ENCODE measurements at places on chromosomes 11 and 22.

DNA sequence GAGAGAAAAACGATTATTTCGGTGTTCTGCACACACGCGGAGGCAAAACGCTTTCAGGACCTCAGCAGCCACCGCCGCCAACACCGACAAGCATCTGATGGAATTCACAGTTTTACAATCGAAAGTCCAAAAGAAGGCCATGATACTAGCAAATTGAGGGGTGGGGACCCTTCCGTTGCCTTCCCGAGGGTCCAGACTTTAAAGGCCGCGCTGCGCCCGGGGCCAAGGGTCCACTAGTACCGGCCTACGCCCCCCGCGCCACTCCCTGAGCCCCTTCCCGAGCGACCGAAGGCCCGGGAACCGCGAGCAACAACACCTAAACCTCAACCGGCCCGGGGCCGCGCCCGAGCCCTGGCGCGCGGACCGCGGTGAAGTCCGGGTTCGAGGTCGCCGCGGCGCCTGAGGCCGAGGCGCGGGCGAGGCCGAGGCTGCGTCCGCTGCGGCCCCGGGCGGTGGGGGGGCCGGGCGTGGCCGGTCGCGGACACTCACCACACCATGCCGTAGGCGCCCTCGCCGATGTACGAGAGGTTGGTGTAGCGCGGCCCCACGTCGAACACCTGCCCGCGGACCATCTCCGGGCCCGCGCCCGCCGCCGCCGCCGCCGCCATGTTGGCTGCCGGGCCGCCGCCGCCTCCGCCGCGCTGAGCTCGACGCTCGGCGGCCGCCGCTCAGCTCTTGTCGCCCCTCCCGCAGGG, 465 bp downstream of the MAPK1 start:
- DNase-seq, result no peak

DNA sequence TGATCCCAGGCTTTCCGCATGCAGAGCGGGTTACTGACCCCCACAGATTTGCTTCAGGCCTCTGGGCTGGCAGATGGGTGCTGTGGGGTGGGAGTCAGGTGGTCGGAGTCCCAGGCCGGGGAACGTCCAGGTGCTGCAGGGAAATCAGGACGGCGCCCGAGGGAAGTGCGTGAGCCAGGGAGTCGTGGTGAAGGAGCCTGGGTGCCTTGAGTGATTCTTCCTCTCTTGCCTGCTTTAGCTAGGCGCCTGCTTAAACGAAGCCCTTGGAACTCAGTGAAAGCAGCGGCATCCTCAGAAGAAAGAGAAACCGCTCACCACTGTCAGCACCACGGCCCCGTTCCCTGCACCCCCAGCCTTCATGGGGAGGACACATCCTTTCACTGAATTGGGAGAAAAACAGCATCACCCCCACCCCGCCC, 455.6 kb downstream of the BRD1 start:
- DNase-seq, result no peak

DNA sequence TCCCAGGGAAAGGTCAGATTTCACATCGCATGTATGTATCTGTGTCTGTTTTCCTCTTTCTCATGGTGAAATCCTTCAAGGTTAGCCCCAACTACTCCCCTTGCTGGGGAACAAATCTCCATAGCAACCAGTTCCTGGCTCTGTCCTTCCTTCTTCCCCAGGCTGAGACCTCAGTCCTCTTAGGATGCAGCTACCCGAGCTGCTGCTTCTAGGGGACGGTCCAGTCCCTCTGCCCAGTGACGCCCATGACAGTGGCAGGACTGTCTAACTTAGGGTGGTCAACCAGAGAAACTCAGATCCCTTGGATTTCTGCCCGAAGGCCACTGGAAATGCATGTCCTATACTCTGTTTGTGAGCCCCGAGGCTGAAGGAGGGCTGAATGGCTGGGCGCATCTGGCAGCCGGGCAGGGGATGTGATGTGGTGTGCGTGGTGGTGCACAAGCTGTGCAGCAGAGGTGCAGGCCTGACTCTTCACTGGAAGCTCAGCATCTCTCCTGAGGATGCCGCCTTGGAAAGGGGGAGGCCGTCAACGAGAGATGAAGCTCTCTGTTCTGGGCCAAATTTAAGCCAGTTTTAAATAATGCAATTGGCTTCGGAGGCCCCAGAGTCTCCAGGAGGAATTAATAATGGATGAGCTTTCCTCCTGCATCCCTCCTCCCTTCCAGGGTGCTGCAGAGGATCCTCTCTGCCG, 118.7 kb upstream of the B3GAT1 start:
- no peak for DNase-seq

DNA sequence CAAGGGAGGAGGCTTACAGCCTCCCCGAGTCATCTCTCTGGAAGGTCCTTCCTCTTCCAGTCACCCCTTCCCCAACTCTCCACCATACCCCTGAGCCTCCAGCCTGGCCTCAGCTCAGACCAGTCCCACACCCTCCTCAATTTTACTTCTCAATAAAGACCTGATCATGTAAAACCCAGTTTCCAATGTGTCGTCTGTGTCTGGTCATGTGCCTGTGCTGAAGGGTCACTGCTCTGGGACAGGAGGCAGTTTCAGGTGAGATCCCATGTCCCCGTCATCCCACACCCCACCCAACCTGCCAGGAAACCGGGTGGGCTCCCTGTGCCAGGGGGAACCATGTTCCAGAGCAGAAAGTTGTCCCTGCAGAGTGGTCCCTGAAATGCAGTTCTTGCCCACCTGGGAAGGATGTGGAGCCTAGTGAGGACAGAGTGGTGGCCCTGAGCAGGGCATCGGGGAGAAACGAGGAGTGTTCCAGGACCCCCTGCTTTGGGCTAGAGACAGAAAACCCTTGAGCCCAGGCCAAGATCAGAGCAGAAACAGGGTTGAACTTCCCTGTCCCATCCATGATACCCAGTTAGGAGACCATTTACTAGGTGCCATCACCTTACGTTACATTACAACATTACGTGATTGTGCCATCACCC, 19.4 kb downstream of the IGLL5 start:
- no peak for DNase-seq

- no peak for DNase-seq
Observed at GRCh38 chr22:30867746-30868662, 100.6 kb downstream of the MORC2 start.

DNA sequence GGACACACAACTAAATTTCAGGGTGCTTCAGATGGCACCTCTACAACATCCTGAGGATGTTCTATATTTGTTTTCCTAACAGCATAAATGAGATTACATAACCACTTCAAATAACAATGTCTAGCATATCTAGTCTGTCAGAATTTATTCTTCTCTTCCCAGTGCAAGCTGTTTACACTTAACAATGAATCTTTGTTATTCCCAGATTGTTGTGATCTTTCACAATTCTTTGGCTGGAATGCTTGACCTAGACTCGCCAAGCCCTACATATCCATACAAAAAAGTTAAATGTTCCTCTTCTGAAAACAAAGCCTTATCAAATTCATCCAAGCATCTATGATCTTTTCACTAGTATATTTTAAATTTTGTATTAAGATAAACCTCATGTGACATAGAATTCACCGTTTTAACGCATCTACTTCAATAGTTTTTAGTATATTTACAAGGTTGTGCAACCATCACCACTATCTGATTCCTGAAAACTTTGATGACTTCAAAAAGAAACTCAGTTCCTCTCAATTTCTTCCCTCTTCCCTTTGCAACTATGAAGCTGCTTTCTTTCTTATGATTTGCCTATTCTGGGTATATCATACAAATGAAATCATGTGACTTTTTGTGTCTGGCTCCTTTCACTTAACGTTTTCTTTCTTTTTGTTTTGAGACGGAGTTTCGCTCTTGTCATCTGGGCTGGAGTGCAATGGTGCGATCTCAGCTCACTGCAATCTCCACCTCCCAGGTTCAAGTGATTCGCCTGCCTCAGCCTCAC, 61.7 kb upstream of the CHRNA10 start:
- DNase-seq, result no peak

DNA sequence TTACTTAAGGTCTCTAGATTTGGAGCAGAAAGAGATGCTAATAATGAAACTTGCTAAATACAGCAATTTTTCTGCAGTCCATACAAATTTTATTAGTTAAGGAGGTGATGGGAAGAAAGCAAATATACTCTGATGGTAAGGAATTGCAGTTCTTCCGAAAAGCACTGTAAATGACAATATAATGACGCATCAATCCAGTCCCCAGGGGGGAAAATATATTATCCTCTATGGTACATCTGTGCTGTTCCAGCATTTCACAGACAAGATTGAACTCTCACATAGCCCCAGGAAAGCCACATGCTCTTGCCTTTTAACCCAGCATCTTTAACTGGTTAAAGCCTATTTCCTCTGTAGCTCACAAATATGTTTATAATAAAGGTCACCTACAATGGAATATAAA, 416.6 kb upstream of the CCDC90B start:
- no peak for DNase-seq

DNA sequence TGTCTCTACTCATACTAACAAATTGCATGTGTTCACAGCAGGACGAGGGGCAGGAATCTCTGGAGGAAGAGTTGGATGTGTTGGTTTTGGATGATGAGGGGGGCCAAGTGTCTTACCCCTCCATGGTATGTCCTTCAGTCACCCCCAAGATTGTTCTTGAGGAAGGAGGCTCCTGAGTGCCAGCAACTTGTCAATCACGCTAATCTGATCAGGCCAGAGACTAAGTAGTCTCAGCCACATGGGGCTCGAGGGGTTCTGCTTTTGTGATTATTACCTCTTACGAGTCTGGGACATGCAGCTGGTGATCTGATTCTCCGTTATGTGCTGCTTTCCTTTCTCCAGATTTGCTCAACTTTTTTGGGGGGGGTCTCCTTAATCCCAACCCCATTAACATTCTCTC, 54.3 kb downstream of the CTNND1 start:
- DNase-seq, result no peak
